ENCODE measurements at places on chromosomes 2 and 18.

- no peak for DNase-seq
Measured at GRCh38 chr2:130972410-130972809, 120.8 kb downstream of the FAM168B start.

DNA sequence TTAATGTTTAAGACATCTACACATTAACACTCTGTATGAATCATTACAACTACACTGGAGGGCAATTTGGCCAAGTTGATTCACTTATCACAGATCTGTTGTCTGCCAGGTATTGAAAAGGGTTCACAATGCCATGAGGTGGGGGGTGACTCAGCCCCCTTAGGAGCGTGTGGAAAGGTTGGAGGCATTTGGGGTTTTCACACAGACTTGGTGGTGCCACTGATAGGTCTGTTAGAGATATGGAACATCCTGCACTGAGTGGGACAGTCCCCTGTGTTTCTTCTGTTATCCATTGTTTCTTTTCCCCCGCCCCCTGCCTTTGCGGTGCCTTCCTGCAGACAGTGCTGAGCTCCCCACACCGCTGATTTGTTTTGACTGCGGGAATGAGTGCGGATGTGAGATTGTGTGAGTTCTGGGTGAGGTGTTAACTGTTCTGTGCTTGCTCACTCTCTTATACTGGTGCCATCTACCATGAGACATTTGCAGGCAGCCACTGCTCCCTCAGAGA lies 9.3 kb upstream of the TSN start:
- DNase-seq: peak; percentile 20

- no peak for DNase-seq
Measured at GRCh38 chr18:46080156-46080555, 8.1 kb upstream of the PSTPIP2 start.

GRCh38 chr2:145927131-145927950 lies 1407.4 kb upstream of the ZEB2 start:
- DNase-seq: no peak

DNA sequence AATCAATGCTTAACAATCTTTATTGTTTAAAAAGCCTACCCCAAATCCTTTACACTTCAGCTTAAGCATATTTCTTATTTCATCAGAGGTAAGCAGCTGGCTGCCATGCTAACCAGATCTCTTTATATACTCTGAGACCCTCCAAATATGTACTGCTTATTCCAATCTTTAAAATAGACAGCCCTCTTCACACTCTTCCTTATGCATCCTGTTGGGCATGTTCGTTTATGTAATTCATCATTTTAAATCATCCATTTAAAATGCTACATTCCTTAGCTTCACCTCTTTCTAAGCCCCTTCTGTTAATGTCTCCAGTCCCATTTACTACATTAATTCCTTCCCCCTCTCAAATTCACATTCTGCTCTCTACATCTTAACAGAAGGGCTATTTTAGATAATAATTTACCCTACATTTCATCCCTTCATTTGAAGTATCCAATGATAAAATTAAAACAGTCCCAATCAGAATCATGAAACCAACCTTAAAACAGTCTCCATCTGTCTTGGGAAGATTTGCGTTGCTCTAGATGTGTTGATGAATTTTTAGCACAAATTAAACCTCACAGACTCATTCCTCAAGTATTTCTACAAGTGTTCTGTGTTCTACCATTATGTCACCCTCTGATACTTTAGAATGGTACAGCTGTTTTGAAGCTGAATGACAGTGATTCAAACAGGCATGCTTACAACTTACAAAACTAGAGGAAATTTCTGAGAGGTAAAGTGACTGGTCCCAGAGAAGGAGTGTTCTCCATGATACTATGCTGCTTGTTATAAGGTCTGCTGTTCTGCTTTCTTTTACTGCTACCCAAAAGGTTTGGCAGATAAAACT lies 59.1 kb downstream of the ZNF385B start:
- DNase-seq: no peak

DNA sequence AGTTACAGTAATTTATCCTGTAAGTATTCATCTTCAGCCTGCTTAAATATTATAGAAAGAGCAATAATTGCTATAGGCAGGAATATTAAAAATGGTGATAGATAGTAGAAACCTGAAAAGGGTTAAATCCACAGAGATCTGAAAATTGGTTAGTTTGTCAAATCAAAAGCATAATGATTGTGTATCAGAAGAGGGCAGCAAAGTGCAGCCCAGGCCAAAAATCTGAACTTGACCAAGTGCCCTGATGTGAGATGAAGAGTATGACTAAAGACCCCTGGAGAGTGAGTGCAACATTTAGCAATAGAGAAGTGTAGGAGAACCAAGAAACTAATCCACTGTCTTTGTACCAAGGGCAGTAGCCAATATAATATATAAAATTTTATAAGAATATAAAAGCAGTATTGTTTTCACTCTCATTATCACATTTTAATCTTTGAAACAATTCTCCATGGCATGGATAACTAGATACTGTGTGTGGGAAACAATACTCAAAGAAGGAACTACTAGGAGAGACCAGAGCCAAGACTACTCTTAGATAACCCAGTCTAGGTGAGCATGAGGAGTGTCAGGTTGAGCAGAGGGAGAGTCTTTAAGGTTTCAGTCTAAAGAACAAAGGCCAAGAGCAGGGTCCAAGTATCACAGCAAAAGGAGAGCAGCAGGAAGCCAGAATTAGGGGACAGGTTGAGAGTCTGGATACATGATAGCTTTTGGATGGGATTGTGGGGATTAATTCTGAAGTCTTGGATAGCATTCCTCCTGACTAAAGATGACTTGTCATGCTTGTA lies 148.7 kb downstream of the CALCRL start:
- DNase-seq: no peak

- no peak for DNase-seq
Measured at GRCh38 chr2:183079139-183079775, 710 bp downstream of the DUSP19 start.

DNA sequence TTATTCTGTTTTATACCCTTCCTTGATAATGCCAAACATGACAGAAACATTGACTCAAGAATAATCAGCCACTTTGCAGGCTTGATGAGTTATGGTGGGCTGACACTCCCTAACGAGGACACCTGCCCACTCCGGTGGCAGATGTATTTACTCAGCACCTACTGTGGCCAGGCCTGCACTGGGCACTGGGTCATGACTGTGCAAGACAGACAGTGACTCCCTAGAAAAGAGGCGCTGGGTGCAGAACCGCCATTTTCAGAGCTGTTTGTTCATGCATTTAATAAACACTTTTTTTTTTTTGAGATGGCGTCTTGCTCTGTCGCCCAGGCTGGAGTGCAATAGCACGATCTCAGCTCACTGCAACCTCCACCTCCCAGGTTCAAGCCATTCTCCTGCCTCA lies 32.5 kb downstream of the SNED1 start:
- no peak for DNase-seq

Data from stimulated activated CD4-positive, alpha-beta T cell treated with anti-CD3 and anti-CD28 coated beads, Interleukin-12 subunit alpha, Interleukin-12 subunit beta, amount 100 ng/mL, for 24 hours (primary cell).